NCI-H510A treated with DMSO at 0.1 percent for 48 hours (cell line): ENCODE measurements at places on chromosomes 4 and X.

- no peak for DNase-seq
Measured at GRCh38 chr4:95714571-95714970, 125.3 kb upstream of the PDHA2 start.

DNA sequence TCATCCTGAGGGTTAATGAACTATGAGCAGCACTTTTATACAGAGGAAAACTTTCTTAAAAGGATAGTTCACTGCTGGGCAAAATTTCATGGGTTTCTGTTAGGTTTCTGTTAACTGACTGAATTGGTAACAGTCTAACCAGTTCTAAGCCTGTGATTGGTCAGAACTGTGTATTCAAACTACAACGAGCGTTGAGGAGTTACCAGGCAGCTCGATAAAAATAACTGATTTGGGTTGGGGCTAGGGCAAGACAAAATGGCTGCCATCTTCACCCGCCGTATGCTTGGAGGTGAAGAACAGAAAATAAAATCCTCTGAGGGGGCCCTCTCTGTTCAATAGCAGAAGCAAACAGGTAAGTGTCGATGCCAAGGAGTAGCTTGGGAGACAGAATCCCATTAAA lies 22.0 kb downstream of the FAM133A start:
- DNase-seq = no peak

- no peak for DNase-seq
Measured at GRCh38 chr4:146273204-146273901, 59.0 kb downstream of the REELD1 start.

DNA sequence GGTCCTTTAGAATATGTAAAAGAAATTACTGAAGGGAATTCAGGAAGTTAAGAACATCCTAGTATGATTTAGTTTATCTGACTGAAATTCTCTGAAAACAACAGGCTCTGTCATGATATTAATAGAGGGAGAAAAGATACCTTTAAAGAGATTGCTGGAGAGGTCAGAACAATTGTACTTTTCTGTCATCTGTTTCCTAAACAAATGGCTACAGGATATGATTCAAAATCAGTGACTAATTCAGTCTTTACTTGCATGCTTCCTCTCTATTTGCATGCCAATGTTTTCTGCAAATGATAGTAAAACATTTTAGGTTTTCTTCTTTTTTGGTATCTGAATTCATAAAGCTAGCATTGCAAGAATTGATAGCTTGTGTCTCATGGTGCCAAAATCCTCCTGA lies 616.7 kb upstream of the PCDH7 start:
- DNase-seq = no peak

DNA sequence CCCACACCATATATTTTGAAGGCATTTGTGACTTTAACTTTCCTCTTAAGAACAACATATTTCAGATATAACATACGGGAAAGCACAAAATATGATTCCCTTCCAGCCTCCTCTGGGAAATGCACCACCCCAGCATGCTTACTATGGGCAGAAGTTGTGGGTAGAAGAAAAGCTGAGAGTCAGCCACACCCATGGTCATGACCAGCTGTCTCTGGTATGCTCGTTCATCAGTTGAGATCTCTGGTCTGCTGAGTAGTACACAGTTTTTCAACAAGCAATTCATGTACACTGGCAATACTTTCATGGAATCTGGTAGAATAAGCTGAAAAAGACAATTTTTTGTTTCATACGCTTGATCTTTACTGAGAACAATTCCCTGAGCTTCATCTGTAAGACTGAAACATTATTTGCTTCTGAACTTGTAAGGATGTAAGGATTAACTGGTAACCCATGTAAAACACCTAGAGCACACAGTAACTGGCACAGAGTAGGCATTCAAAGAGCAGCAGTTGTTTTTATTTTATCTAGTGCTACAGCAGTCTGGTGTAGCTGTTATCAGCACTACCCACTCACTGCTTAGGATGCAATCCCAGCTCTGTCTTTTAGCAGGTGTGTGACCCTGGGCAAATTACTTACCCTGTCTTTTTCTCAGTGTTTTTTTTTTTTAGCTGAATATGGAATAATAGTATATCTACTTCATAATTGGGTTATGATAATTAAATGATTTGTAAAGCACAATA lies 47.6 kb downstream of the METTL14 start:
- no peak for DNase-seq

DNA sequence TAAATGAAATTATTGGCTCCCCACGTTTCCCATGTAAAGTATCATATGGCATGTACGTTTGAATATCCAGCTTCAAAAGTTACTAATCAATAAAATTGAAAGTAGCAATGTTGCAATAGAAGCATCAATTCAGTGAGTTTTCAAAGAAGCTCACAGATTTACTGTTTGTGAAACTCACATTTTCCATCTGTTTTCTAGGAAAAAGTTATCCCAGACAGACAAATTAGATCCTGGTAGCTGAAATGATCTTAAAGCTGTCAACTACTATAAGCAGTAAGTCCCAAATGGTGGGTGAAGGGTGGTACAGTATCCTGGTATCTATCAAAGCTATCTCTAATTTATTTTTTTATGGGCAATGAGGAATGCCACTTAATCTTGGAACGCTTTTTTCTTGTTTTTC lies 60.7 kb upstream of the MXRA5 start:
- DNase-seq = no peak

DNA sequence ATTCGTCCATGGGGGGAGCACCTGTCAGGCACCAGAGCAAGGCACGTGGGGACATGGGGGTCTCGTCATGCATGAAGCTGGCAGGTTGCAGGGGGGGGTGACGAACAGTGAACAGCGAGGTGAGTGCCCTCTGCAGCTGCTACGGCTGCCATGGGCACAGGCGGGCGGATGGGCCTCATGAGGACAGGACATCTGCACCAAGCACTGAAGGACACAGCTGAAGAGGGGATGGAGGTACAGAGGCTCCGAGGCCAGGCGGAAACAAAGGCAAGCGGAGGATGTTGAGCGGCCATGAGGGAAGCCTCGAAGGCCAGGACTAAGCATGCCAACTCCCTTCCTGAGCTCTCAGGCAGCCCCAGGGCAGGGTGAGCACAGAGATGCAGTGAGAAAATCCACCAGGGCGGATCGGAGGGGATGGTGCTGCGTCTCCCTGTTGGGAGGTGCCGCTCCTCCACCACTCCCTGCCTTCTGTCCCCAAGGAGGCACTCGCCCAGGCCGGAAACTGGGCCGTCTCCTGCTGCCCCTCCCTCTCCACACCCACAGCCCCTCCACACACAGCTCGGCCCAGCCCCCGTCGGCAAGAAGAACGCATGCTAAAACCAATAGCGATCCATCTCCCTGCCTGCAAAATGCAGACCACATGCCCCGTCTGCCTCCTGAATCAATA lies 24.6 kb downstream of the ABLIM2 start:
- DNase-seq = no peak

- no peak for DNase-seq
Measured at GRCh38 chr4:154573190-154573870, 10.5 kb downstream of the FGB start.
